Activated naive CD4-positive, alpha-beta T cell (primary cell): ENCODE measurements at places on chromosomes 1 and 21.

DNA sequence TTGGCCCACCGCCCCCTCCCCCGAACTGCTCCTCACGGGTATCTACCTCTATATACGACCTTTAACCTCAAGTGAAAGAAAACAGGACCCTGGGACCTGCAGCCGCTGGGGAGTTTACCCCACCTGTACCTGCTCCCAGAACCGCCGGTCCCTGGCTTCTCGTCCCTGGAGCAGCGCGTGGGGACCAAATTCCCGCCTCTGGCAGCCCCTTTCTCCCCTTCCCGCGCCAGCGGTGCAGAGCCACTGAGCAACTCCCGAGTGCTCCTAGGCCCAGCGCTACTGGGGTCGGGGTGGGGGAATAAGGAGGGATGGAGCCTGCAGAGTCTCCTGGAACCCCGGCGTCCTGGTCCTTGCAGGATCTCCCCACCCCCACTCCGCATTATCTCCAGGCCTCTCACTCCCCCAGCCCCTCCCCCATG, 1.6 kb downstream of the SYT6 start:
- DNase-seq = no peak

DNA sequence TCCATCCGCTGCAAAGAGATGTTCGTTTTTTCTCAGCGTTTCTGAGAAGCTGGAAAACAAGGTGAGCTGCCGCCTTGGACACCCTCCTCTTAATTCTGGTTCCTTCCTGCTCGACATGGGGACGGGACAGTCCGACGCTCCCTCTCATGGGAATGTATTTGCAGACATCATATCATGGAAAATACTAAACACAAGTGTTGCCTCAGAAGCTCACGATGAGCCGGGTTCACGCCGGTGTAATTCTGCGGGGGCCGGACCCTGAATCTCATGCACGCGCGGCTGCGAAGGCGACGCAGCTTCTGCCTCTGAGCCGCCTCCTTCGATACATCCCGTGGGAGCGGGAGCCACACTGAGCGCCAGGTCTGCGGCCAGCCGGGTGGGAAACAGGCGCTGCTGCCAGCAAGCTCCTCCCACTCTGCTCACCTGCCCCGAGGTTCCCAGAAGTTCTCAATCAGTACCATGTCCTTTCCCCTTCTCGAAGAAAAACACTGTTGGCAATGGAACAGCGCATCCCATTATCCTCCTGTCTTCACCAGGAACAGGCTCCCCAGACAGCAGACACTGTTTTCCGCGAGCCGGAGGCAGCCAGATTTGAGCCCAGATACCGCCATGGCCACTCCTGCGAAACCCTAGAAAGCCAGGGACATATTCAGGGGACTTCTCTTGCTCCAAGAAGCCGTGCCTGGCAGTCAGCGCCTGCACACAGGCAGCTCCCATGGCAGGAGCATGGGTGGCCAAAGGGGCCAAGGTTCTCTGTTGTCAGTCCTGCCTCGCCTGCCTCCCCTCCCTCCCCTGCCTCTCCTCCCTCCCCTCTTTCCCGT, 98.0 kb downstream of the WDR4 start:
- no peak for DNase-seq

- DNase-seq = no peak
These were observed 194.6 kb downstream of the GREM2 start for GRCh38 chr1:240417317-240417716.

DNA sequence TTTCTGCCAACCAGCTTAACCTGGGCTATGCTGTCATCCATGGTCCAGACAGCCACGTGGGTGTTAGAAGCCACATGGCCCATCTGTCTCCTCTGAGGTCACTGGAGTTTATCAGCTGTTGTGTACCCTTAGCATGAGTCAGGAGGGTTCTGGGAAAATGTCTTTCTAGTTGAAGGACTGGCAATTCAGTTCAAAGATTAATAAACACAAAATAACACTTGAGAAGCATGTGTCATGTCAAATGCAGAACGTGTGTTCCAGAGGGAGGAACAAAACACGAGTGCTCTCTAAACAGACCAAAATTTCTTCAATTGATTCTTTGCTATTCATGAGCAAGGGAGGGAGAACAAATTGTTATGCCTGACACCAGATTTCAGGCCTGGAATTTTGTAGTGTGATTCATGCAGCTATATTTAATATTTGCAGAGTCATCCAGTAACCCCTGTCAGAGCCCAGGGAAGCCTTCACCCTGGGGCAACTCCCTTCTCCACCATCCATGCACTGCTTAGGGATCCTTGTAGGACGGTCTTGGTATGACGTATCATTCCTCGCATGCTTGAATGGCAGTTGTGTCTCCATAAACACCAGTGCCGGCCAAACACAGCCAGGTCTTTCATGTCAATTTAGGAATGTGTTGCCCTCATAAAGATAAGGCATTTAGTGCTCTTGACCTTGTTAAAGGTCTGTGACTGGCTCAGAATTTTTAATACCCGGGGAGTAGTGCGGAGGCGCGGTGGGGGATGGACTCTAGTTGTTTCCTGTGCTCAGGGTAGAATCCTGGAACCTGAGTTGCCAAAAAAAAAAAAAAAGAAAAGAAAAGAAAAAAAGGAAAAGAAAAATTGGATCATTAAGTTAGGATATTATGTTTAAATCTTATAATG, 27.7 kb upstream of the DYRK1A start:
- DNase-seq = no peak

- no peak for DNase-seq
These were observed 2.1 kb downstream of the ZFP69 start for GRCh38 chr1:40479156-40479555.

- no peak for DNase-seq
These were observed 253.0 kb downstream of the GPR52 start for GRCh38 chr1:174700775-174701174.

- DNase-seq = no peak
These were observed 4.1 kb downstream of the UROD start for GRCh38 chr1:45016090-45016697.

- no peak for DNase-seq
These were observed 39.4 kb downstream of the SLC5A9 start for GRCh38 chr1:48261881-48262400.

DNA sequence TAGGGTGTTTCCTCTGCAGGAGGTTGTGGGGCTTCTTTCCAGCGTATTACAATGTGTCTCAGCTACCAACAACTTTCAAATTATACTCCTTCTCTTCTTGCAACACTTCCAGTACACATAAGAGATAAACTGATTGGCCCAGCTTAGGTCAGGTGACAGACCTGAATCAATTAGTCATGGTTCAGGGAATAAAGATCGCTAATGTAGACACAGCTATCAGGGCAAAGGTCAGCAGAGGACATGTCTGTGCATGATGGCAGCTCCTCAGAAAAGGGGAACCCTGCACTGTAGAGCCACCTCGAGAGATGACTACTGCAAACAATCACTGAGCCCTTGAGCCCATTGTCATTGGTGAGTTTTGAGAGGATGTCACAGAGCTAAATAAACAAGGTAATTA, 36.8 kb upstream of the PKN2 start:
- DNase-seq = no peak

DNA sequence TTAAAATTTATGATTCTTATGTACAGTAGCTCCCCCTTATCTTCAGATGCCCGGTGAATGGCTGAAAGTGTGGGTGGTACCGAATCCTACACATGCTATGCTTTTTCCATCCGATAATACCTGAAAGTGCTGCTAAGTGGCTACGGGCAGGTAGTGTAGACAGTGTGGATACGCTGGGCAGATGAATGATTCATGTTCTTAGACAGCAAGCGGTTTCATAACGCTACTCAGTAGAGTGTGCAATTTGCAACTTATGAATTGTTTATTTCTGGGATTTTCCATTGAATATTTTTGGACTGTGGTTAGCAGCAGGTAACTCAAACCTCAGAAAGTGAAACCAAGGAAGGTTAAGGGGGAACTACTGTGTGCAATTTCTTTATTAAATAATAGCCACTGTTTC, 7.5 kb downstream of the PCP4 start:
- DNase-seq = no peak

DNA sequence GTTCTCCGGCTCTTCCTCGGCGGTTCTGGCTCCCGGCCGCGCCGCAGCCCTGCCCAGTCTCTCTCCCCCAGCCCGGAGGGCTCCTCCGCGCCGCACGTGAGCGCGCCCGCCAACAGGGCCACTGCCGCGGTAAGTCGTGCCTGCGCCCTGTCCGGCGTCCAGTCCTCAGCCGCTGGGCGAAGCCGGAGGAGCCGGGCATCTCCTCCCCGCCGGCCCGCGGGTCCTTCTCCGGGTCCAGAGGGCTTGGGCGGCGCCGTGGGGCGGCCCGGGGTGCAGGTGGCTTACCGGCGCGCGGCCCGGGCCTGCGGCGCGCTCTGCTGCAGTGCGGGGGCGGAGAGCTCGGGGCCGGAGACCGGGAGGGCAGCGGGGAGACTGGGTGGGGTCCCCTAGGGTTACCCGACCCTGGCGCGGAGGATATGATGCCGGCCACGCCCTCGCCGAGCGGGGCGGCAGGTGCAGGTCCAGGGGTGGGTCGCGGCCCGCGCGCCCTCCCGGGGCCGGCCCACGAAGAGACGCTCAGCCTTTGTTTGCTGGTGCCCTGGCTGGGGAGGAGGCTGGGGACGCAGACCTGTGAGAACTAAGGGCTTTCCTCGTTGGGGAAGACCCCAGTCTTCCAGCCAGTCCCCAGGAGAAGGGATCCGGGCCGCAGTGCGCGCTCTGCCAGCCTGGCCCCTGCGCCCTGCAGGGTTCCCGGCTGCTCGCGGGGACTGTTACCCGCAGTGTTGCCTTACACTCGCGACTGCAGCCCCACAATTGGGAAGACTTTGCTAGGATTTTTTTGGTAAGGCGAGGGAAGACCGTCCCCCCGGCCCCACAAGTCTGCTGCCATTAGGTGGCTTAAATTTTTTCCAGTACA, at the start of gene DOP1B:
TSS of gene DOP1B (plus strand) at position 10 of the 856 bp plus-strand sequence. CDS start 7,910 bp downstream, outside the sequence.
- DNase-seq = peak; percentile 29

- no peak for DNase-seq
These were observed 20.9 kb downstream of the SLC2A7 start for GRCh38 chr1:9005395-9005708.

DNA sequence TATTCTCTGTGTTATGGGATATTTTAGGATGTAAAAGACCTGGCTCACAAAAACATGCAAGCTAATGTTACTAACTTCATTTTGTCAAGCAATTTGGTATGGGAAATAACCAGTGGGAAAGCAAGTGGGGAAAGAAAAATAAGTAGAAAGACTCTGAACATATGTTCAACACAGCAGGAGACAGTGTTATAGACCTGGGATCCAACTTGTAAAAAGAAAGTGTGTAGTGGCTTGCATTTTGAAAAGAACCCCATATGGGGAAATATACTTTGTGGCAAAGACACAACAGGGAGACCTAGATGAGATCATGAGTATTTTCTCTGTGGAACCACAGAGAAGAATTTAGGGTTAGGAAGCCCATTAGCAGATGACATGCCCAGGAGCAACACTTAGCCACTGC, 212.7 kb upstream of the NRIP1 start:
- no peak for DNase-seq

DNA sequence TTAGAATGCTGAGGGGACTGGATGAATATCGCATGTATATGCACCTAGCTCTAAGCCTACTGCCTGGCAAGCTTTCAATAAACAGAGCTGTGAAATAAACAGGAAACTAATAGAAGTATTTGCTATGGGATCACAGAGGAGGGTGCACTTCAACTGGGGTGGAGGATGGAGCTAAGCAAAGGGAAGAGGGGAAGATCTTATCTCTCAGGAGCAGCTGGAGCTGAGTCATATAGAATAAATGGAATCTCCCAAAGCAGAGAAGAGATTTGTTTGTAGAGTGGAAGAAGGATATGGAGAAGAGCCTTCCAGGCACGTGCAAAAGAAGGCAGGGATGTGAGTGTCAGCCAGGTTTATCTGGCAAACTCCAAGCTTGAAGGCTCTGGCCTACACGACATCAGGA, 17.0 kb upstream of the KCNA10 start:
- no peak for DNase-seq

DNA sequence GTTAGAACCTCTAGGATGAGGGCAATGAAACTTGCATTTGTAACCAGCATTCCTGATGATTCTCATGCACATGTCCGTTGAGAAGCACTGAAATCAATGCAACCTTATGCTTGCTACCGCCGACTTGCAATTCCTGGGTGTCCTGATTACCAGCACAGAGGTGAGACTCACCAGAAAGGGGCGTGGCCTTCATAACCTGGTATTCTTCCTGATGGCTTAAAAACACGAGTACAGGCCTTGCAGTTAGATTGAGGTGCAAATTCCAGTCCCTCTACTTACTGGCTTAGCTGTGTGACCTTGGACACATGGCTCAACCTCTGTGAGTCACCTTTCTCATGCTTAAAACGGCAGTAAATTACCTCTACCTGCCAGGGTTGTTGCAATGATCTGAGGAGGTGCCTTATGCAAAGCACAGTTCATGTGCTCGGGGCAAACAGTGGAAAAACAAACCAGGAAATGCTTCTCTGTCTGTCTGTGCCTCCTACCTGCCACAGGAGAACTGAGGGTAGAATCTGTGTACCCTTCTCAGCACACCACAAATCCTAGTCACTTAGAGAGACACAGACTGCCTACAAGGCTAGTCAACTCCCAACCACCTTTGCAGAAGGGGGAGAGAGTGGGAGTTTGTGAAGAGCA, 39.1 kb upstream of the ECE1 start:
- peak; percentile 8 for DNase-seq

DNA sequence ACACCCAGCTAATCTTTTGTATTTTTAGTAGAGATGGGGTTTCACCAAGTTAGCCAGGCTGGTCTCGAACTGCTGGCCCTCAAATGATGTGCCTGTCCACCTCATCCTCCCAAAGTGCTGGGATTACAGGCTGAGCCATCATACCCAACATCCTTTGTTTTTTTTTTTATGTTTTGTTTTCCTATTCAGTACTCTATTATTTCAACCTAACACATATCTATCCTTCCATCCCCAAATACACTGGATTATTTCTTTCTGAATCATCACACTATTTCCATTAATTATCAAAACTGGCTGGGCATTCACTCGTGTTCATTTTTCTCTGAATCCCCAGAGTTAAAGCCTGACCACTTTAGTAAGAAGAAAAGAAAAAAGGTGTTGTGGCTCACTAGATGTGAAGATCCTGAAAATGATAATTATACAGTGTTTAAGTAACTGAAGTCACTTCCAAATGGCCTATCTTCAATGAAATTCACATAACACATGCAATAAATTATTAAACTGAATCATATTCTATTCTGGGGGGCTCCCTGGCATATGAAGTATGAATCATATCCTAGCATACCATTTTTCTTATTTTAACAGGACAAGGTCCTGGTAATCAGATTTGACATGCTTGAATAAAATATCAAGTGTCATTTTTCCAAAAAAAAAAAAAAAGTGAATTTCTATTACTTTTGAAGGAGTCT, 1754.2 kb downstream of the BRINP3 start:
- DNase-seq = no peak

DNA sequence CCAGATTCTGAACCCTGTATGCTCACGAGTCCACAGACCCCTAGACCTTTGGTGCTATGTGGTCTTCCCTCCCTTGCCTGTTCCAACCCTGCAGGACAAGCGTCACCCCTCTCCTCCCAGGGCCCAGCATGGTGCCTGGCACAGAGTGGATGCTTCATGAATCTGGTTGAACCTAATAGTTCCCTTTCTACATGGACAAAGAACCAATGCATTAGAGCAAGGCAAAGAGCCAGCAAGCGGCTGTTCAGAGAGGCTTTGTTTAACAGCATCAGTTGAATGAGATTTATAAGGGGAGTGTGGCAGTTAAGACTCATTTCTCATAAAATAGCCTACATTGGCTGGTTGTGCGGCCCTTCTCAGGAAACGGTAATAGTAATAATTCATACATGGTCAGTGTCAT, 14.9 kb downstream of the SLC26A9 start:
- DNase-seq = no peak
